DND-41 (cell line): ENCODE measurements at places on chromosomes 1 and 21.

GRCh38 chr1:208207388-208208131 lies 36.6 kb downstream of the PLXNA2 start:
- H3K36me3 ChIP-seq: no peaks in the 10 kb centered on the region
- peaks cover 47% of the 10 kb centered on the region for H3K27me3 ChIP-seq
- H3K27ac ChIP-seq: no peak overlapping the region

DNA sequence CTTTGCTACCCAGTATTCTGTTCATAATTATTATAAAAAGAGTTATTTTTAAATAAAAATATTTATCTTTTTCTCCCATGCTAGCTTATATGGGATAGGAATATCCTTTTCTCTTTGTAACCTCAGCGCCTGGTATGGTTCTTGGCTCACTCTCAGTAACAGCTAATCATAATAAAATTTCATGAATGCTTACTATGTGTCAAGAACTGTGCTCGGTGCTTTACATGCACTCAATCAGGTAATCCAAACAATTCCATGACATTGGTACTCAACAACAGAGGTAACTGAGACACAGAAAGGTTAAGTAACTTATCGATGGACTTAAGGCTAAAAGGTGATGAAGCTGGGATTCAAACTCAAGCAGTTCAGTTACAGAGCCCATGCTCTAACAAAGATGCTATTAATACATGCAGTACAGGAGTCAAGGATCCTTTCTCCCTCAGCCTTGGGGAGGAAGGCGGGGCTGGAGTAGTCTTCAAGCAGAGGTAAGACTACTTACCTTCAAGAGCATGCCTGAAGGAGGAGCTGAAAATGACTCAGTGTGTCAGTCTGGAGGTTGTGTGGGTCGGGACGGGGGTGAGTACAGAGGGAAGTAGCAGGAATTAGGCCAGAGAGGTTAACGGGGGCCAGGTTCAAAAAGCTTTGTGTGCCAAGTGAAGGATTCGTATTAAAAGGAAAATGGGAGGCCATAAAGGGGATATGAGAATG lies 73.4 kb downstream of the PLPPR5 start:
- DNase-seq: no peak
- no peak overlapping the region for H3K27ac ChIP-seq
- no peaks in the 10 kb centered on the region for H3K36me3 ChIP-seq
- H3K4me3 ChIP-seq: no peak overlapping the region

GRCh38 chr1:51689643-51690042 lies 72.8 kb downstream of the OSBPL9 start:
- H3K27ac ChIP-seq: no peak overlapping the region
- no peak for DNase-seq
- H3K27me3 ChIP-seq: no peaks in the 10 kb centered on the region
- H3K4me3 ChIP-seq: no peak overlapping the region
- H3K36me3 ChIP-seq: no peaks in the 10 kb centered on the region

DNA sequence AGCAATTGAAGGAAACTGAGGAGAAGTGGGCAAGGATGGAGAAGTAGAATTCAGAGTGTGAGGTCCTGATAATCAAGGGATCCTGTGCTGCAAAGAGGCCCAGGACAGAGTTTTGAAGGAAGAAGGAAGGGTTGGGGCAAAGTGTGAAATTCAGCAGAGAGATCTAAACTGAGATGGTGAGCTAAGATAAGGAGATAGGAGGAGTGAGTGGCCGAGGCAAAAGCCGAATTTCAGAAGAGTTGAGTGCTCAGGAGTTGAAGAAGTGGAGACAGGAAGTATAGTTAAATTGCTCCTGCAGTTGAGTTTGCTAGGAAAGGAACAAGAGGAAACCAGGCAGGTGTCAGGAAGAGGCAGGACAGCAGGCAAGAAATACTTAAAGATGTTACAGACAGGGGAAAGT lies 16.4 kb upstream of the MAPKAPK2 start:
- H3K4me3 ChIP-seq: no peak overlapping the region
- H3K27me3 ChIP-seq: peaks cover 22% of the 10 kb centered on the region
- no peak overlapping the region for H3K27ac ChIP-seq
- H3K4me1 ChIP-seq: peaks cover 17% of the 10 kb centered on the region; the same call in 1 of the 2 replicates
- H3K36me3 ChIP-seq: no peaks in the 10 kb centered on the region

GRCh38 chr1:86100401-86100800 lies 56.2 kb downstream of the COL24A1 start:
- peaks cover 7% of the 10 kb centered on the region for H3K4me1 ChIP-seq
- no peak for DNase-seq
- H3K36me3 ChIP-seq: no peaks in the 10 kb centered on the region
